Fibroblast of skin of left quadriceps (primary cell): ENCODE measurements at places on chromosomes 1 and 21.
A peak's percentile ranks its signal among the peaks of the same experiment; 100 is the strongest.

- peak; percentile 86 for DNase-seq
These were observed 16.5 kb downstream of the PRRX1 start for GRCh38 chr1:170680428-170680827.

GRCh38 chr1:10429868-10430215 lies 391 bp upstream of the CENPS start:
- DNase-seq, result no peak

- DNase-seq, result peak; percentile 23
These were observed 30.7 kb upstream of the KIAA1614 start for GRCh38 chr1:180881806-180882509.

GRCh38 chr1:193321242-193321840 lies 134.9 kb upstream of the B3GALT2 start:
- DNase-seq, result no peak

DNA sequence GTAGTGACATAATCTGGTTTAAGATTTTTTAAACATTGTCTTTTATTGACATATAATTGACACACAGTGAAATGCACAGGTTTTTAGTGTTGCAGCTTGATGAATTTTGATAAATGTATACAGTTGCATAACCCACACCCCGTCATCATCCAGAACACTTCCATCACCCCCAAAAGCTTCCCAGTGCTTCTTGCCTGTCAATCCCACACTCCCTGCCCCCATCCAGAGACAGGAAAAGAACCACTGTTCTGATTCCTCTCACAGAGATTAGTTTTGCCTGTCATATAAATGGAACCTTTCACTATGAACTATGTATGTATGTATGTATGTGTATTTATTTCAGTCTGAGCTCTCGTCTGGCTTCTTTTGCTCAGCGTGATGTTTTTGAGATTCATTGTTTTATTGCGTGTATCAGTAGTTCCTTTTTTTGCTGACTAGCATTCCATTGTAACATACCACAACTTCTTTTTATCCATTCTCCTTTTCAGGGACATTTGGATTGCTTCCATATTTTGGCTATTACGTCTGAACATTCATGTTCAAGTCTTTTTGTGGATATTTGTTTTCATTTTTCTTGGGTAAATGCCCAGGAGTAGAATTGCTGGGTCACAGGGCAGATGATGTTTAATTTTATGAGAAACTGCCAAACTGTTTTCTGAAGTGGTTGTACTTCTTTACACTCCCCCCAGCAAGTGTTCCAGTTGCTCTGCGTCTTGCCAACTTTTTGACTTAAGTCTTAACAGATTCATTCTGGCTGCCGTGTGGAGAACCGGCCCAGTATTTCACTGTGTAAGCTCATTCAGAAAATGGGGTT lies 8.7 kb downstream of the UBIAD1 start:
- DNase-seq, result peak; percentile 85

DNA sequence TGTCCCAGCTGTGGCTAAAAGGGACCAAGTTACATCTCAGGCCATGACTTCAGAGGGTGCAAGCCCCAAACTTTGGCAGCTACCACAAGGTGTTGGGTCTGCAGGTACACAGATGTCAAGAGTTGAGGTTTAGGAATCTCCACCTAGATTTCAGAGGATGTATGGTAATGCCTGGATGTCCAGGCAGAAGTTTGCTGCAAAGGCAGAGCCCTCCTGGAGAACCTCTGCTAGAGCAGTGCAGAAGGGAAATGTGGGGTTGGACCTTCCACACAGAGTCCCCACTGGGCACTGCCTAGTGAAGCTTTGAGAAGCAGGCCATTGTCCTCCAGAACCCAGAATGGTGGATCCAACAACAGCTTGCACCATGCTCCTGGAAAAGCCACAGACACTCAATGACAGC lies 10.1 kb upstream of the PHGDH start:
- DNase-seq, result no peak

GRCh38 chr1:206892351-206892984 lies 4.8 kb upstream of the IL24 start:
- no peak for DNase-seq

- no peak for DNase-seq
These were observed 4.6 kb downstream of the PEAR1 start for GRCh38 chr1:156898161-156898566.

DNA sequence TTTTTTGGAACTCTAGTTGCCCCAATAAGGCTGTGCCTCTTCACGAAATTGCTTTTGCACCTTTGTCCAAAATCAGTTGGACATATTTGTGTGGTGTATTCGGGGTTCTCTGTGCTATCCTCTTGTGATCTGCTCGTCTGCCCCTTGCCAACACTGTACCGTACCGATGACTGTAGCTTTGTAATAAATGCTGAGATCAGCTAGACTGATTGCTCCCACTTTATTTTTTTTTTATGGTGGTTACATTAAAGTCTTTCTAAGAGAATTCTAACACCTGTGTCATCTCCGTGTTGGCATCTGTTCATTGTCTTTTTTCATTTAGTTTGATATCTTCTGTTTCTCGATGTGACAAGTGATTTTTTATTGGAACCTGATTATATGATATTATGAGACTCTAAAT lies 94.1 kb downstream of the ADARB1 start:
- no peak for DNase-seq

GRCh38 chr1:118333601-118334210 lies 148.7 kb upstream of the SPAG17 start:
- DNase-seq, result peak; percentile 86

DNA sequence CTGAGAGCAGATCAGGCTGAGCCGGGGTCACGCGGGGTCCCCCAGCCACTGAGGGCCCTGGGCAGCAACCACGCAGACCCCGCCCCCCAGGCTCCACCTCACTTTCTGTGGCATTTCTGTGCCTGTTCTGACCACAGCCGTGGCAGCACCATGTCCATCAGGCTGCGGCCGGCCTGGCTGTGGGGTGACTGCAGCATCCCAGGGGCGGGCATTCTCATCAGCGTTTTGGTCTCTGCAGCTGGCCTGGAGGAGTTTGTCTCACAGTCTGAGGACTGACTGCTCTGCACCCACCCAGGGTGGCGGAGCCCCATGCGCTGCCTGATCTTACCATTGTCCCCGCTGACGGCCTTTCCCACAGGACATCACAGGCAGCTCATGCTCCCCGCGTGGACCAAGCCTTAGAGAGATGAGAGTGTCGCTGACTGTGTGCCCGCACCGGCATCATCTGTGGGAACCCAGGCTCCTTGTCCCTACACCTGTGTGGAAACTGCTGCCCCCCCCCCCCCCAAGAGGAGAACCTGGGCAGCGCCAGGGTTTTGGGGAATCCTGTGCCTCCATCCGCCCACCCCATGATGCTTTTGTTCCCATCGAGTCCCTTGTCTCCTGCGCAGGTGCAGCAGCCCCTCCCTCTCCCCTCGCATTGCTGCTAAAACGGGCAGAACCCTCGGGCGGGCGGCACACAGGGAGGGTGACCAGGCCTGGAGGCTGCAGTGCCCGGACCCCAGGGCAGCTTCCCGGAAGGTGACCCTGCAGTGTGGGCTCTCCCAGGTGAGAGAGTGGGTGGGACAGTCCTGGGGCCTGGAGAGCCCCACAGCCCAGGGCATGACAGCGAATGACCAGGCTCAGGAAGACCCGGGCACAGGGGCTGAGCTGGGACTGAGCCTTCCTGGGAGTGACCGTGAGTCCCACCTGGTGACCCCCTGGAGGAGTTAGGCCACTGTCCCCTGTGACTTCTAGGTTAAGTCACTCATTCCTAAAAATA lies 1.8 kb downstream of the KRTAP10-1 start:
- no peak for DNase-seq
